ENCODE measurements at places on chromosomes 3 and 15. TPM values are rescaled to one million over a fixed set of nuclear protein-coding genes. Genes with fewer than 3 reads are reported as not detected.

Gene SAMMSON
- not detected for polyA plus RNA-seq

Gene GP5
- polyA plus RNA-seq: 0.06 TPM

GRCh38 chr15:80608688-80609087 is 86.4 kb upstream of the ABHD17C start:
- H3K27me3 ChIP-seq: no peaks in the 10 kb centered on the region
- DNase-seq: no peak
- H3K4me1 ChIP-seq: no peaks in the 10 kb centered on the region
- no peak overlapping the region for H3K27ac ChIP-seq
- H3K4me3 ChIP-seq: no peak overlapping the region

DNA sequence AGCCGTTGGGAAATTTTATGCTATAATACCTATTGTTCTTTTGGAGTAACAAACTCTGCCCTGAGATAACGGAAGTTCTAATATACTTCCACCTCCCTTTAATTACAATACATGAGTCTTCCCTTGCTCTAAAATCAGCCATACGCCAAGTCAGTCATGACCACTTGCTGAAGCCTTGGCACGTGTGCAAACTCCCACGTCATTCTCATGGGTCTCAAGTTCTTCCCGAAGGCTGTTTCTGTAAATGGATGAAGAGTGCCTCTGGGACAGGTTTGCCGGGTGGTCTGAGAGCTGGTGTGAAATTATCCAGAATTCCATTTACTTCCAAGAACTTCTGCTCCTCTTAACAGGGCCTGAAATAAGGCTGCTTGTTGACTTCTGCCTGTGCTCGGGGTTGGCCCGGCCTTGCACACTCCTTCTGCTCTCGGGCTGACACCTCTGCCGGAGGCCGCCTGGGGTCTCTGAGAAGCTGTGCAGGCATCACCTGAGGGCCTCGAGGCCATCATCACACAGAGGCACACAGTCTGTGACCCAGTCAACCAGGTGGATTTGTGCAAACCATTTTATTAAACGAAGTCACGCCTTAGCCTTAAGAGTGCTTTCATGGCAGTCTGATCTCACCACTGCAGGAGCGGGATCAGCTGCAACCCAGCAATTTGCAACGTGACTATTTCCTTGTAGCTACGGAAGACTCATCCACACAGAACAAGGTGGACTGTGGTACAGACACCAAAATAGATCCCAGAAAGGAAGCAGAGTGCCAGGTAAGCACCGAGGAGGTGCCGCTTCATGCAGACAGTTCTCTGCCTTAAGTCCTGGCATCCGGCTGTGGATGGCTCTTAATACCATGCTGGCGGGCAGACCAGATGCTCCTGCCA is 120.1 kb downstream of the ADAMTS17 start:
- no peaks in the 10 kb centered on the region for H3K27me3 ChIP-seq
- H3K27ac ChIP-seq: no peak overlapping the region
- no peaks in the 10 kb centered on the region for H3K36me3 ChIP-seq
- H3K4me1 ChIP-seq: no peaks in the 10 kb centered on the region
- DNase-seq: no peak
- no peak overlapping the region for H3K4me3 ChIP-seq

All from B cell (primary cell).